HL-60 (cell line): ENCODE measurements at places on chromosomes 11 and 22.

DNA sequence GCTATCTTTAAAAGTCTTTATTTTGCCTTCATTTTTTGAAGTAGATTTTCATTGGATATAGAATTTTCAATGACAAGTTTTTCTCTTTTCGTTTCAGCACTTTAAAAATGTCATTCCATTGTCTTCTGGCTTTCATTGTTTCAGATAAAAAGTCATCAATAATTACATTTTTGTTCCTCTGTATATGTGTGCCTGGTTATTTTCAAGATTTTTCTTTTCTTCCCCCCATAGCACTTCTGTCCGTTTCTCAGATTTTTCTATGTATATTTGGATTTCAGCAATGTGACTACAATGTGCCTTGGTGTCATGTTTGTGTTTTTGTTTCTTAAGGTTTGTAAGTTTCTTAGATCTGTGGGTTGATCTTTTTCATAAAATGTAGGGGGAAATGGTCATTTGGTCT, 66.3 kb upstream of the HSD17B12 start:
- no peak for DNase-seq

- no peak for DNase-seq
These were observed 10.2 kb downstream of the LRRC74B start for GRCh38 chr22:21055880-21056319.

GRCh38 chr11:109864151-109864661, 229.0 kb upstream of the ZC3H12C start:
- DNase-seq: no peak

- DNase-seq: no peak
These were observed 1.3 kb upstream of the PVALB start for GRCh38 chr22:36818010-36818642.

- no peak for DNase-seq
These were observed at the start of gene IZUMO1R for GRCh38 chr11:94303966-94304958. IZUMO1R (plus strand) TSS chr11:94304580; CDS start chr11:94305637, 1,057 bp downstream.

DNA sequence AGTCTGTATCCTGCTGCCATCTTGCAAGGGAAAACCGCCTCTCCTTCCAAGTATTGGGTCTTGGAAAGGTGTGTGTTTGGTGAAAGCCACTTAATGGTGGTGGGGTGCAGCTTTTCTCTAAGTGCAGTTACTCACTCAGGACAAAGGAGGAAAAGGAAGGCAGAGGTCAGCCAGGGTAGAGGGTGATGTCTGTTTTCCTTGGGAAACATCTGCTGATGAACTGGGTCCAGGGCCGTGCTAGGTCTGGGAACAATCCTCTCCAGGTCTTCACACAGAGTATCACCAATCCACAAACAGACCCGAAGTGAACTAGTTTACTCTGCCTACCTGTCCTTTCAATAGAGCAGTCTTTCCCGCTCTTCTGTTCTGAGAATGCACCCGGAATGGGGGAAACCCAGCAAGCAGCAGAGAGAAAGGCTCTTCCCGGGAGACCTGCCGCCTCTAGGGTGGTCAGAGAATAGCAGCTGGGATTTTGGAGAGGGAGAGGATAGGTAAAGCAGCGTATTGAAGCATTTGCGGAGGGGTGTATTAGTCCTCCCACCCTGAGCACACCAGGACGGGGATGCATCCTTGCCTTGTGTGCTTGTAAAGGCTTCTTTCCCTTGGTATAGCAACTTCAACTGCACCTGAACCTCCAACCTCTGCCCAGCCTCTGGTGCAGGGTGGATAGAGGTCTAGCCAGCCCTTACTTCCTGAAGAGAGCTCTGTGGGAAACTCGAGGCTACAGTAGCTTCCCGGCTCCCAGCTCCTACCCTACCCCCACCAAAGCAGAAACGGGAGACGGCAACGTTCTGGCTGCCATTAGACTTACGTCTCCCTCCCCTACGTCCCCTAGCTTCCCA, 20.7 kb downstream of the LHFPL7 start:
- DNase-seq: no peak
